Endodermal cell (in vitro differentiated cells): ENCODE measurements at places on chromosomes 2 and 18.

- no peak for DNase-seq
These were observed 61.7 kb downstream of the CTIF start for GRCh38 chr18:48600456-48601090.

- DNase-seq, result peak; percentile 45
These were observed 39.0 kb downstream of the MTERF4 start for GRCh38 chr2:241063093-241063551.

DNA sequence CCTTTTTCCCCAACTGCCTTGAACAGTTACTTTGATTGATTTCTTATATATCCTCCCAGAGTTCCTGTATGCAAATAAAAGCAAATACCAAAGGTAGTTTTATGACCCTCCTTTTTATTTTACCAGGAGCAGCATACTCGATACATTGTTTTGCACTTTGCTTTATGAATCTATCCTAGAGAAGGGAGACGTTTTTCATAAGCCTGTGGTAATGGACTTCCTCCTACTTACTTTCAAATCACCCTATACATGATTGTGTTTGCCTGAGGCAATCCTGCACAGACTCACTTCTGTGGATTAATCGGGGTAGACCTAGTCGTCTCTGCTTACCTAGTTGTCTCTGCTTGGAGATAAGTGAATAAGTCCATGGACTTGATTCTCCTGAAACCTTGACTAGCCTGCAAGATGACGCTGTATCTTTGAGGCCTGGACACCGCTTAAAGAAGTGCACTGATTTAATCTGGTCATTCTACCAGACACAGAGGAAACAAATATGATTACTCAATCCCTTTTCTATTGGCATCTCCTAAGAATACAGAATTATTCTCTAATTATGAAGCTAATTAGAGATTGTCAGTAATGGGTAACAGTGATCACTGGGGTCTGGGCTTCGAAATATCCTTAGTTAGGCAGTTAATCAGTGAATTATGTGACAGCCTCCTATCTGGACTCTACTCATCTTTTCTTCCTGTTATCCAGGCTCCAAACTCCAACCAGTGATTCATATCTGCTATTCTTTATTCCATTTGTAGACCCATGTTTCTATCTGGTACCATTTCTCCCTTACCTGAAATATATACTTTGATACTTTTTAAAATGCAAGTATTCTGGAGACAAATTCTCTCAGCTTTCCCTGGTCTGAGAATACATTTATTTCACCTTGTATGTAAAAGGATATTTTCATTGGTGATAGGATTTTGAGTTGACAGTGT is 447.4 kb upstream of the TRIB2 start:
- no peak for DNase-seq

GRCh38 chr18:75607701-75608100 is 180.2 kb upstream of the SMIM21 start:
- DNase-seq, result no peak

DNA sequence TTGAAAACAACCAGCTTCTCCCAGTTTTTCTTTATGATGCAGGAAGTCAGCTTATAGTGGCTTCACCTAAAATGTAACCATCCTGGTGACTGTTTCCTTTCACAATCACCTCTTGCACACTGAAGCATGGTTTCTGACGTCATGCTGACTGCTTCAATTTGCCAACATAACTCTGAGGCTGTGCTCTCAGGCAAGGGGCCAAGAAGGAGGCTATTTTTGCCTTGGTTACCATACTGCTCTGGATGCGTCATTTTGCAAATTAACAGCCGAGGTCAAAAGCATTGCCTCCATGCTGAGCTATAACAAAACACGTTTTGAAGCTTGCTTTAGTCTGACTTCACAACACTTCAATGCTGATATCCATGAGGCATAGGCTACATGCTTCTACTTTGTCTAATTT is 397.8 kb downstream of the METTL4 start:
- DNase-seq, result peak; percentile 47

GRCh38 chr18:7383002-7383980 is 152.4 kb downstream of the LRRC30 start:
- no peak for DNase-seq

DNA sequence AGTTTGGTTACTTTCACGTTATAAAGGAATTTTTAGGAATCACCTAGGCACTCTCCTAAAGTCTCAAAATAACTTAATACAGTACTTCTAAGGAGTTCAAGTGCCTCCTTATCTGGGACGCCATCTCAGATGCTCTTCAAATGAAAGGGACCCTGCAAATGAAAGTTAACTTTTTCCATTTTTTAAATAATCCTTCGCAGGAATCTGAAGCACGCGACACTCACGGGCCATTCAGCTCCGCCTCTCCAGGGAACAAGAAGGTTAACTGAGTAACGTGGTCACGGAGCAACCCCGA is 537 bp upstream of the ZC3H15 start:
- DNase-seq, result no peak

DNA sequence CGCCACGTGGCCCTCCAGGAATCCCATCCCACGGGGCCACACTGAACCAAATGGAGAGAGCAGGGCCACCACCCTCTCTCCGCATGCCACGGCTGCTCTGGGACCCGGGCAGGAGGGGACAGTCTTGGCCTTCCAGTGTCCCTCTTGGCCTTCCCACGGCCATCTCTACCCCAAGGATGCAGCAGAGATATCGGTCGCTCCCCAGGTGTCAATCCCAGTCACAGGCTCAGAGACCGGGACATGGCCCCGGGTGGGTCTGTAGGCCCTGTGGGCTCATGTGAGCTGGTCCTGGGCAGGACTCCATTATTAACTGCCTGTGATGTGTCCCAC is 15.3 kb downstream of the CAPN10 start:
- DNase-seq, result no peak

DNA sequence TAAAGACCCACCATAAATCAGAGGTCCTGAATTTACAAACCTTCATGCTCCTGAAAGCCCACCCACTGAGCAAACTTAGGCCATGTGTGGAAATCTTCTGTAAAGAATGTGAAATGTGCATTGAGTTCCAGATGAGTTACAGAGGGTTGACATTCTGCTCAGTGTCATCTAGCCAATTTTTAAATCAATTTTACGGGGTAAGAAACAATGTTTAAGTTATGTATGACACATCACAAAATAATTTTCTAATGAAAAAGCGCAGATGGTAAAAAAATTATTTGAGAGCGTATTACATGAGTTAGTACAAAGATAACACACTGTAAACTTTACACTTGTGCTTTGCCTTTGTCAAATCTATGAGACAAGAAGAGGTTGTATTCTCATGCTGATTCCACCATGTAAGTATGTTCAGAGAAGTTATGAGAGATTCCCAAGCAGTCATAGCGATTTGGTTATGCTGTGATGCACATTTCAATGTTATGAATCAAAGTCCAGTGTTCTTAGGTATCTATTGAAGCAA is 446.3 kb downstream of the ADCYAP1 start:
- no peak for DNase-seq

DNA sequence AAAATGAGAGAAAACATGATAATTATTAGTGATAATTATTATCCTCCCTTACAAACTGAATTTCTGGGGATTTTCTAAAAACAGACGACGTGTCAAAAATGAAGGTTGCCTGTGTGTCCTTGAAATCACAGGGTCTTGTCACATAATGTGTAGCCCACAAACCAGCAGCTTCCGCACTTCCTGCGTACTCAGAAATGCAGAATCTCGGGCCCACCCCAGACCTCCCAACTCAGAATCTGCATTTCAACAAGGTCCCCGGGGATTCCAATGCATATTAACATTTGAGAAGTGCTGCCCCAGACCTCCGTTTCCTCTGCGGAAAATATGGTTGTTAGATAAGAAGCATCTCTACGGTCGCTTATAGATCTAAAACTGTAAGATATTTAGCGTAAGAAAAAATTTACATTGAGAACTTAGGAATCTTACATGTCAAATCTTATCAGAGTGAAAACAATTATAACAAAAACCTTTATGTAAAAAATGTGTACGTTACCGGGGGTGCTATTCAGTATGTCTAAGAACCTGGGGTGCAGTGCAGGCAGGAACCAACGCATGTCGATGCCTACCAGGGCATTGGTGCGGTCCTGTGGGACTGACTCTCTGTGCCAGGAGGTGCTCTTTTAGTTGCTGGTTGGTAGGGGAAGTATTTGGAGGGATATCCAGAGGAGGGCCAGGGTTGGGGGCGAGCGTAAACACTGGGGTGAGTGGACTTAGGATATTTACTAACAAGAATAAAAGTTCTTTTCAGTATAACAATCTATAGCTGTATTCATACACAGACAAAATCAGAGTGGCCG is 15.2 kb downstream of the CDKL4 start:
- DNase-seq, result peak; percentile 70

DNA sequence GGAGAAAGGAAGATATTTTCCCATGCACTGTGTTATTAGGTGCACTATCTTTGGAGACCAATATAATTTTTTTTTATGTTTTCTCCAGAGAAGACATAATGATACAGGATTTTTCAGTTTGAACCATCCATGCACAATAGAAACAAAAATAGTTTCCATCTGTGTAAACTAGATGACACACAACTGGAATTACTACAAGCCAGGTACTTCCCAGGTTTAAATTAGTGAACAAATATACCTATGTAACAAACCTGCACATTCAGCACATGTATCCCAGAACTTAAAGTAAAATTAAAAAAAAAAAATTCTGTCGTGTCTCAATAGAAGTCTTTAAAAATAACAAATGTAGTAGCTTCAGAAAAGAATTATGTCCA is 1616.8 kb upstream of the ACVR2A start:
- no peak for DNase-seq

DNA sequence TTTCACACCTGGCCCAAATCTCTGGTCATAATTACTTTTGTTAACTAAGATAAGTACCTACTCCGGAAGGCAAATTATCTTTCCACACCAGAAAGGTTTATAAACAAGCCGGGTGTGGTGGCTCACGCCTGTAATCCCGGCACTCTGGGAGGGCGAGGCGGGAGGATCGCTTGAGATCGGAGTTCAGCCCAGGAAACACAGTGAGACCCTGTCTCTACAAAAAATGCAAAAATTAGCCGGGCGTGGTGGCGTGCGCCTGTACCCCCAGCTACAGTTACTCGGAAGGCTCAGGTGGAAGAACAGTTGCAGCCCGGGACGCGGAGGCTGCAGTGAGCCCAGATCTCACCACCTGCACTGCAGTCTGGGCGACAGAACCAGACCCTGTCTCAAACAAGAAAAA is 2.1 kb downstream of the PUM2 start:
- DNase-seq, result peak; percentile 54

DNA sequence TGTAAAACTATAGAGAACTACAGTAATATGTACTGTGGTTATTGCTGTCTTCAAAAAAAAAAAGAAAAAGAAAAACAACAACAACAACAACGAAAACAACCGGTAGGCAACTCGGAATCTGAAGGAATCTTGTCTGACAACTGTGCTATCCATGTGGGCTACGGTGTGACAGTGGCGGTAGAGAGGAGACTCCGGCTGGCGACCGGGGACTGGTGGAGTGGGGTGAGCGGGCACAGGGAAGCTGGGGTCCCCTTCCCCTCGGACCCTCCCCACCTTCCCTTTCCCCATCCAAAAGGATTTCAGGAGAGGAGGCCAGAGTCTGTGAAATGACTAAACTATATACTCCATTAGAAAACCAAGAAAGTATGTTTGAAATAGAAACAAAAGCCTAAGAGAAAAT is 22.9 kb downstream of the IGFBP5 start:
- no peak for DNase-seq

GRCh38 chr2:19031642-19032041 is 326.8 kb downstream of the OSR1 start:
- no peak for DNase-seq

- peak; percentile 89 for DNase-seq
These were observed 59.5 kb downstream of the PUM2 start for GRCh38 chr2:20291106-20291564.

- peak; percentile 75 for DNase-seq
These were observed 157 bp downstream of the PTGR3 start for GRCh38 chr18:75208836-75209128.
